Activated naive CD4-positive, alpha-beta T cell (primary cell): ENCODE measurements at places on chromosomes 7 and 10.

- DNase-seq: no peak
Measured at GRCh38 chr7:108016841-108017775, 14.1 kb upstream of the LAMB1 start.

DNA sequence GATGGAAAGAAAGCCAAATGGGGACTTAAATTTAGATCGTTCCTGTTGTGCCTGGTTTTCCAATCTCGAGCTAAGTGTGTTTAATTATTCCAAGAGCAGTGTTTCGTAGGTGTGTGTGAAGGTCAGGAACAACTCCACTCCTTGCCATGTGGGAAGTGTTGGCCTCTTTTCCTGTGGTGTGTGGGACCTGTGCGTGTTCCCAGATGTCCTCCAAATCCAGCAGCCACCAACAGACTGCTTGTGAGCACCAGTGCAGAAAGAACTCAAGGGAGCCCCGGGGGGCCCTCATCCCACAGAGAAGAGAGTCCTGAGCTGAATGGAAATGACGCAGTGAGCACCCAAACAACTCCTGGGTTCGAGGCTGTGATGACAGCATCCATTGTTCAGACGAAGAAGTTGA is 227.7 kb downstream of the TMEM178B start:
- DNase-seq: no peak

- no peak for DNase-seq
Measured at GRCh38 chr10:546971-547590, 142.4 kb downstream of the DIP2C start.

DNA sequence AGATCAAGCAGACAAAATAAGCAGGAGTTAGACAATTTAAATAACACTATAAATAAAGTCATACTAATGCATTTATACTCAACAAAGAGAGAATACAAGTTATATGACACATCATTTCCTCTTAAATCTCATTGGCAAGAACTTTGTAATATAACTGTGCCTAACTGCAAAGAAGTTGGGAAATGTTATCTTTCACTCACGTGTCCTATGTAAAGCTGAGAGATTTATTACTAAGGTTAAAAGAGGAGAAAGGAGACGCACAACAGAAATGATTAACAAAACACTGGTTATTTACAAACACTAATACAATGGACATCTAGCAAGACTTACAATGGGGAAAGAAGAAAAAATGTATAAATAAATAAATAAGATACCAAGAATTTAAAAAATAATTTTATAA is 12.7 kb upstream of the TMEM273 start:
- DNase-seq: no peak

DNA sequence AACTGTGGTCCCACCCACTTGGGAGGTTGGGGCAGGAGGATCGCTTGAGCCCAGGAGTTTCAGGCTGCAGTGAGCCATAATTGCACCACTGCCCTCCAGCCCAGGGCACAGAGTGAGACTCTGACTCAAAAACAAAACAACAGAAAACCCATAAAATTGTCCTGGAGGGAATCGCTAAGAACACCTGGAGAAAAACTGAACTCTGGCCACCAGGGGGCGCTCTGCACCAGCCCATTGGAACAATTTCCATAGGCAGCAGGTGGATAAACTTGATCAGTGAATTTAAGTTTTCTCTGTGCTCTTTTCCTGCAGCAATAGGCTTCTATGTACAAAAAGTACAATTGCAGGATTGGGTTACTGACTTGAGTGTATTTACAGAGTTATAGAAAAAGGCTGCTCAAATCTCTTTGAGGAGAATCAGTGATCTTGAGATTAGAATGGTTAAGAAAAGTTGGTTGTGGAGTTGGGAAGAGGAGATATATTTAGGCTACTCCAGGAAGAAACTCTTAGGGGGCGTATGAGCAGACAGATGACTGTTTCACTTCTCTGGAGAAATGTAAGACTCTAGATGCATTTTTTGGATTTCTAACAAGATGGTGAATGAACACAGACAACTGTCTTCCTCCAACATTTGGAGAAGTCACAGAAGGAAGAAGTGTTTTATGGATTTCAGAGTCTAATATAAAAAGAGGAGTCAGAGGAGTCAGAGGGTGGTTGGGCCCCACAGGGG is 274.9 kb upstream of the GALNT17 start:
- DNase-seq: peak; percentile 22

GRCh38 chr10:30313579-30314350 is 35.3 kb downstream of the MTPAP start:
- no peak for DNase-seq

GRCh38 chr7:1264345-1265280 is 31.9 kb downstream of the UNCX start:
- DNase-seq: no peak

DNA sequence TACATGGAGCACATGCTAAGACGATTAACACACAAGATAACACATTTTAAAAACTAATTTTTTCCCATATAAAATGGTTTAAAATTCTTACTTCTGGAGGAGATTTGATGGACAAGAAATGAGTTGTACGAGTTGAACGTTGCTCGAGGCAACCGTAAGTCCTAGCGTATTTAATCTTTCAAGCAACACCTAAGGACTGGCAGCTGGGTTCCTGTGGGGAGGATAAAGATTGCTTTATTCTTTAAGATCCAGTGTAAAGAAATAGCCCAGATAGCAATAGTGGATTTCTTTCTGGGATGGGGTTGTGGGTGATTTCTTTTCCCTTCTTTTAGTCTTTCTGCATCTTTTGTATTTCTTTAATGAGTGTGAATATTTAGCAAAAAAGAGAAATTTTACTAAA is 9.8 kb downstream of the TBXAS1 start:
- DNase-seq: no peak

- DNase-seq: no peak
Measured at GRCh38 chr7:106952658-106953231, 87.7 kb downstream of the PIK3CG start.

DNA sequence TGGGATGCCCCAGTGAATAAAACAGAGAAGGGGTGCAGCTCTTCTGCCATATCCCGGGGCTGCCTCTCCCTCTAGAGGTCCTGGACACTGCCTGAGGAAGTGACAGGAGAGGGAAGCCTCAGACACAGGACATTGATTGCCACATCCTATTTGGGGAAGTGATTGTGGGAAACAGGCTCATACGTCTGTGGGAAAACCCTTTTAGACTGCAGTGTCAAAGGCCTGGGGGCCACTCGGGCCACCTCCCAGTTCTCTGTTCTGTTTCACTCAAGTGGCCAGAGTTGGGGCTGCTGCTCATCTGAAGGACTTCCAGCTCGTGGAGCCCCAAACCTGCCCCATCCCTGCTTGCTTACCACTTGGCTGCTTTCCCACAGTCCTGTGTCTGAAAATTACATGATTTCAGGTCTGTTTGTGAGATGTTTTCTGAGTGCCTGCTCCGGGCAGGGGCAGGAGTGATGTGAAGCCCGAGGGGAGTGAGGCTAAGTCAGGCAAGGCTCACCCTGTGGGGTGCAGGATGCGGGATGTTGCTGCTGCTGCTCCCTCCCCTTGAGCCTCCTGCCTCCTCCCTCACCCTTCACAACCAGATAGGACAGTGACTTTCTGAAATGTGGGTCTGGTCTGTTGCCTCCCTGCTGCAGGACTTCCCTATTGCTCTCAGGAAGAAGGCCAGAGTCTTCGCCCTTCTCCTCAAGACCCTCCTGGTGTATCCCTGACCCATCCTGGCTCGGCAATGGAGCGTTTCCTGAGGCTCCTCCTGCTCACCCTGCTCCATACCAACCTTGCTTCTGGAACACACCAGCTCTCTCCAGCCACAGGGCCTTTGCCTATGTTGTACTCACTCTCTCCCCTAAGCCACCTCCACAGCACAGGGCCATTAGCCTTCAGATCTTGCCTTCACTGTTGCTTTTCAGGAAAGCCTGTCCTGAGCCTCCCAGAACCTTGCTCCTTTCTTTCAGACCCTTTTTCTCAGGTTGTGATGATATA is 58.4 kb downstream of the NEURL1 start:
- no peak for DNase-seq

DNA sequence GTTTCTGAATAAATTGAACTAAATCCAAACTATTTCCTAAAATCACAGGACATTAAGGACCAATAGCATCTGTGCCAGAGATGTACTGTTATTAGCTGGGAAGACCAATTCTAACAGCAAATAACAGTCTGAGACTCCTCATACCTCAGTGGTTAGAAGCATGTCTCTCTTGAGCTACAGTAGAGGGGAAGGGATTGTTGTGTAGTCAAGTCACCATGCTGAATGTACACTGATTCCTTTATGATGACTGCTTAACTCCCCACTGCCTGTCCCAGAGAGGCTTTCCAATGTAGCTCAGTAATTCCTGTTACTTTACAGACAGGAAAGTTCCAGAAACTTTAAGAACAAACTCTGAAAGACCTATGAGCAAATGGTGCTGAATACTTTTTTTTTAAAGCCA is 13.9 kb downstream of the MEST start:
- DNase-seq: no peak

DNA sequence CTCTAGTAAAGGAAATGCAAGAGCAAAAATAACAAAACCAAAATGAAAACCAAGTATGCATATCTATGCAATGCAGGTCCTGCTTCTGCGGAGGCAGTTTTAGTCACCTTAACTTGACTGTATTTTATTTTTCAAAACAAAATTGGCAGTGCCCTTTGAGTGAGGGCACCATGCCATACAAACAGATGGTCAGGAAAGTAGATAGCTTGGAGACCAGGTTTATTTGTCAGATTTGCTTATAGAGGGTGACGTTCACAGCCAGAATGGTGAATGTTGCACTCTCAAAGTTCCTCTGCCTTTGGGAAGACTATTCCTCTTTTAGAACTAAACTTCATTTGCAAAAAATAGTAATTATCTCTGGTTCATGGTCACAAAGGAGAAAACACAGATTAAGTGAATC is 801.9 kb downstream of the ANKRD7 start:
- no peak for DNase-seq

DNA sequence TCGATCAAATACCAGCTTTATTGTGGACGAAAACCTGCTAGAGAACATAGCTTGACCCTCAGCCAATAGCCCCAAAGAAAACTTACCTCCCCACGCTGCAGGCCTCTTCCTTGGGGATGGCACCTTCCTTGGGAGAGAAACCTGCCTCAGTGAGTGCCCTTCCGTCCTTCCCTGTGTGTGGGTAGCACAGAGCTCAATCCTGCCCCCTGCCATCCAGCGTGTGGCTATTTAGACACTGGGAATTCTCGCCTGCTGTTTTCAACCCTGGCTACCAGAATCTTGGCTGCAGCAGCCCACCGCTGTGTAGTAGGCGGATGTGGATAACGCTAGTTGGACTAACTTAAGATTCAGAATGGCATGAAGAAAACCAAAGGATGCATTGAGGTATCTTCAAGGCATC is 238.2 kb downstream of the TEX36 start:
- no peak for DNase-seq

DNA sequence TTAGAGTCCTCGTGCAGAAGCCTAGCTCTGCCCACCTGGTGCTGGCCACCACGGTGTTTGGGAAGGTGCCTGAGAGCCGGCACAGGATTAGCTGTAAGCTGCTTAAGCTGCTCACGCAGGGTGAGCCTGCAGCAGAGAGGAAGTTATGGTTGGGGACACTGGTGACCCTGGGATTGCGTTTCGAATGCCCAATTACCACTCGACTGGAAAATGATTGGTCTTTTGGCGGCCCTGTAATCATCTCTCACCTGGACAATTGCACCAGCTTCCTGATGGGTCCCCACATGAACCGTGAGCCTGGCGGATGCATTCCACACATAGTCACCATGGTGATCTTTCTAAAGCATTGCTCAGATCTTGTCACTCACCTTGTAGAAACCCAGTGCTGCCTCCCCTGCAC is 442.3 kb upstream of the ZMIZ1 start:
- DNase-seq: no peak

DNA sequence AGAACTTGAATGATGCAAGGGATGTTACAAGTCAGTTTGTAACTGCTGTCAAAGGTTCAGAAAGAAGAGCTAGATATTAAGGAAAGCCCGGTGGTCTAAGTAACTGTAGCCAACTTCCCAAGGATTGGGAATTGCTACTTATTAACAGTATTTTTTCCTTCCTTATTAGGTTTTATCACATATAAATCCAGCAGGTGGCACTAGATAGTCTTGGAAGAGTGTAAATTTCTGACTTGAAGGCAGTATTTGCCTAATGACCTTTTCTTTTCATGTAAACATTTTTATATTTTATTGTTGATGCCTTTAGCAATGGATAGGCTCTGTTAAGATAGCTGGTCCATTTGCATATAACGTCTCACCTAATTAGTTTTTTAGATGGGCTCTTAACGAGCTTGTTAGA is 51.2 kb downstream of the ANLN start:
- no peak for DNase-seq

- peak; percentile 20 for DNase-seq
Measured at GRCh38 chr7:23261843-23262452, 15.4 kb downstream of the GPNMB start.

DNA sequence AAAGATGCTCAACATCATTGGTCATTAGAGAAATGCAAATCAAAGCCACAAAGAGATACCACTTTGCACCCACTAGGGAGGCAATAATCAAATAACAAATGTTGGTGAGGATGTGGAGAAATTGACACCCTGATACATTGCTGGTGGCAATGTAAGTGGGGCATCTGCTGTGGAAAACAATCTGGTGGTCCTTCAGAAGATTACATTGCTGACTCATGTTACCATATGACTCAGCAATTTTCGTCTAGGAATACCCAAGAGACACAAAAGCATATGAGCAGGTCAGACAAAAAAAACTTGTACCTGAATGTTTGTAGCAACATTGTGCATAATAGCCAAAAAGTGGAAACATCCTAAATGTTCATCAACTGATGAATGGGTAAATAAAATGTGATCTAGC is 4.9 kb upstream of the CLDN3 start:
- no peak for DNase-seq

GRCh38 chr7:24727154-24728120 is 29.8 kb downstream of the GSDME start:
- DNase-seq: no peak

DNA sequence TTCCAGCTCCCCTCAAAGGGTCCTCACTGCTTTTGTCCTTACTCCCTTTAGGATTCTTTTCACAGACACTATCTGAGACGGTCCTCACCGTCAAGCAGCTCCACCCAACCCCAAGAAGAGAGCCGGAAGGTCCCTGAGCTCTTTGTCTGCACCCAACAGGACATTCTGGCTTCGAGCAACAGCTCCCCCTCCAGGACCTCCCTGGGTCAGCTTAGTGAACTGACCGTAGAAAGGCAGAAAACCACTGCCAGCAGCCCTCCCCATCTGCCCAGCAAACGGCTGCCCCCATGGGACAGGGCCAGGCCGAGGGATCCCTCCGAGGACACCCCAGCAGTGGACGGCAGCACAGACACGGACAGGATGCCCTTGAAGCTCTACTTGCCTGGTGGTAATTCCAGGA is 19.9 kb downstream of the MINDY4 start:
- DNase-seq: no peak
